Effector memory CD4-positive, alpha-beta T cell (primary cell): ENCODE measurements at places on chromosomes 13 and 19.

DNA sequence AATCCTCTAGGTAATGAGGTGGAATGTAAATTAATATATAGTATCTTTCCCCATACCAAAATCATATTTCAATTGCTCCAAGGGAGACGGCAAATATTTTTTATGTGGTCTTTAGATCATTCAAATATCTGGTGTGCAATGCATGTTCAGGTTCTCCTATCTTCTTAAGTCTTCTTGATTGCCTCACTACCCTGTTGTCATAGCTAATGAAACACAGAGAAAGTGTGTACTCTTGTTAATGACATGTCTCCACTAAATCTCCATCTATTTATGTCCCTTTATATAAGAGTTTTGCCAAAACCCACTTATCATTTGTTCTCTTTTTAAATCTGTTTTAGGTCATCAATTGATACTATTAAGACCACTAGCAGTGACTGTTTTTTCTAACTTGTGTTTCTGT, 6.6 kb downstream of the STARD13 start:
- no peak for DNase-seq

DNA sequence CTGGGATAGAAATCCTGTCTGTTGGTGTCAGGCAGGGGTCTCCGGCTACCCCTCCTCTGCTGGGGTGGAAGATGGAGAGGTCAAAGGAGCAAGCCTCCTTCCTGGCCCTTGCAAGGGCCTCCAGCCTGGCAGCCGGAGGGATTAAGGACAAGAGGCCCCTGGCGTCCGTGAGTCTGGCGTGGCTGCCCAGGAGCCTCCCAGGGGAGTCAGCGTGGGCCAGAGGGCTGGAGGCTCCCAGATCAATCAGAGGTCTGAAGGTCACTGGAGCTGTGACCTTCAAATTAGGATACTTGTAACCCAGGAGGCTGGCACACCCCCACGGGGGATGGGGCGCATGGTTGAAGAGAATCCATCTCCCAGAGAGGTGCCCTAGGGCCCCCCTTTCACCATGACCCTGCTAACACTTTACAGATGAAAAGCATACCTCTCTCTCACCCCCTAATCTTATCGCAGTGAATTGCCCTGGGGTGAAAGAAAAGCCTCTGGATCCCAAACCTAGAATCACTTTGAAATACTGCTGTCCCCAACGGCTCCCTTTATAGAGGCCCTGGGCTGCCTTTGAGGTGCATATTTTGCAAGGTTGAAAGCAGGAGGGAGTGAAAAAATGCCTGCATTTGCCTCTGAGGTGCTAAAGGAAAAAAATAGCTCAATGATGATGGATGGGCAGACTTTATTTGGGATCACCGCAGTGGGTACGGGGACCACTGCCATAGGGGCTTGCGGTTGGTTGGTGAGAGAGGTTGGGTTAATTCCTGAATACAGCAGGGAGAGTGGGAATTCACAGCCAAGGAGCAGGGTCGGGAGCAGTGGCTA, 44.9 kb upstream of the PEG3 start:
- no peak for DNase-seq

DNA sequence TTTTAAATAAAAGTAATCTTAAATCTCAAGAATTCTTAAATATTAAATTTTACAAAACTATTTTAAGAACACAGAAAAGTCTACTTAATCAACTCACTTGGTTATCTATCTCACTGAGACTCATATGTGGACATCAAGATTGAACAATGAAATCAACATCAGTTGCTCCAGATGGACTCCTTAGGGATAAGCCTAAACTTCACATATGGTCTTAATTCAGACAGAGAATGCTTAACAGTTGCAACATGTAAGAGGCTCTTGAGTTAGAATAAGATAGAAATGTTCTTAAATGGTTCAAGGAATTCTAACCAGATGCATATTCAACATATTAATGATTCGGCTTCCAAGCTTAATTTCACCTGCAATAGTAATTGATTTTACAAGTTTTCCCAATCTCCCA, 1730.9 kb downstream of the PCDH9 start:
- no peak for DNase-seq

DNA sequence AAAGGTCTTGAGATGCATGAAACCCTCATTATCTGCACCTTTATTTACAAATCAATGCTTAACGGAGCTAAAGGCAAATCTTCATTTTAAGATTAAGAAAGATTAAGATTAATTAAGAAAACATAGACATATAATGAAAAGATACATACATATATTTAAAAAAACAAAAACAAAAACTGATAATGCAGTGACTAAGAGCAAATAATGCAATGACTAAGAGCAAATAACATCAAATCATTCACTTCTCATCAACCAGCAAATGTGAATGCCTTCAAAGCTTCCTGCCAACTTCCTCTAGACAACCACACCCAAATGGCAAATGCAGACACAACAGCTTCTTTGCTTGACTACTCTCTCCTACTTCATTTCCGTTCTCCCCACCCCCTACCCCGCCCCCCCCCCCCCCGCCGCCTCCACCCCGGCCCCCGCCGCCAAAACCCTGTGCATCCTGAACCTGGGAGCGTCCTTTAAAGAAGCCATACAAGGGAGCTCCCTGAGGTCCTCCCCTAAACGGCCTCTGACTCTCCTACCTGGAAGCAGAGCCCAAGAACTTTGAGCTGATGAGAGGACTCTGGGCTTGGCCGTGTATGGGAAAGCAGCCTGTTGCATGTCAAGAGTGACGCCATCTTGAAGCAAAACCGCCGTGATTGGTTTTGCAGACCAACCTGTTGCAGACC, 24.5 kb downstream of the TEX101 start:
- peak; percentile 44 for DNase-seq

DNA sequence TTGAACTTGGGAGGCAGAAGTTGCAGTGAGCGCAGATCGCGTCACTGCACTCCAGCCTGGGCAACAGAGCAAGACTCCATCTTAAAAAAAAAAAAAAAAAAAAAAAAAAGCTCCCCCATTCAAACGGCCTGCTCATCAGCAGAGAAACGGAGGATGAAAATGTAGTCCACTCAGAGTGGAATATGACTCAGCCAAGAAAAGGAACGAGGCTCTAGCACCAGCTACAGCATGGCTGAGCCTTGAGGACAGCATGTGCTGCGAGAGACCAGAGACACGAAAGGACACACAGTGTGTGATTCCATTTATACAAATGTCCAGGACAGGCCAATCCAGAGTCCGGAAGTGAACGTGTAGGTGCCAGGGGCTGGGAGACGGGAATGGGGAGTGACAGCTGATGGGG, 18.1 kb upstream of the MIER2 start:
- DNase-seq = no peak

DNA sequence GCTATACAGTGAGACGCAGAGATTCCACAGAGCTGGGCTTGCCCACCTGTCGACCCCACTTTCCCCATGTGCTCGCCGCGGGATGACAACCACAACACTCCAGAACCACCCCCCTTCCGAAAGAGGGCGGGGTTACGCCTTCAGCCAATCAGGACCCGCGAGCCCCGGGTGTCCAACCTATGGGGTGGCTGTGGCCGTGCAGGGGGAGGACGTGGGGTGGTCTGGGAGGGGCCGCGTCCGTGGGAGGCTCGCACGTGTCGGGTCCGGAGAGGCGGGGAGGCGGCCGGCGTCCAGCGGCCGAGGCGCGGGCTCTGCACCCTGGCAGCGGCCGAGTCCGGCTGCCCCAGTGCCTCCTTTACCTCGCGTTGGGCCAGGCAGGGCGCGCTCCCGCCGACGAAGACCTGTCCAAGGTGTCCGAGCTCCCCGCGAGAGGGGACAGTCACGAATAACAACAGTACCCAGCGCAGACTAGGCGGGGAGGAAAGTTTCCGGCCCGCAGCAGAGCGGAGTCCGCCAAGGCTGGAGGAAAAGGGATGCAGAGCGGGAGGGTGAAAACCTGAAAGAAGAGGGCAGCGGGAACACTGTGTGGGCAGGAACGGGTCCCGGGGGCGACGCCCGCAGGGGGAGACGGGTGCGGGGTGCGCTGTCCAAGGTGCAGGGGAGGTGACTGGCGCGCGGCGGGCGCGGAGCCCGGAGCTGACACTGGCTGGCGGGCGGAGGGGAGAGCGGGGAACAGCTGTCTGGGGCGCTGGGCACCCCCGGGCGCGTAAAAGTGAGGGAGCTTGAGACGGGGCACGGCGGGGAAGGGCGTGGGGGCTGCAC, 911 bp downstream of the ENOX1 start:
- no peak for DNase-seq

GRCh38 chr19:51427201-51427600, 9.8 kb upstream of the SIGLEC10 start:
- DNase-seq = no peak

GRCh38 chr19:46717034-46717715, at the start of gene PRKD2:
Gene PRKD2, minus strand, starts transcription at chr19:46717114. Its CDS starts 744 bp downstream, at chr19:46716370.
- peak; percentile 76 for DNase-seq

DNA sequence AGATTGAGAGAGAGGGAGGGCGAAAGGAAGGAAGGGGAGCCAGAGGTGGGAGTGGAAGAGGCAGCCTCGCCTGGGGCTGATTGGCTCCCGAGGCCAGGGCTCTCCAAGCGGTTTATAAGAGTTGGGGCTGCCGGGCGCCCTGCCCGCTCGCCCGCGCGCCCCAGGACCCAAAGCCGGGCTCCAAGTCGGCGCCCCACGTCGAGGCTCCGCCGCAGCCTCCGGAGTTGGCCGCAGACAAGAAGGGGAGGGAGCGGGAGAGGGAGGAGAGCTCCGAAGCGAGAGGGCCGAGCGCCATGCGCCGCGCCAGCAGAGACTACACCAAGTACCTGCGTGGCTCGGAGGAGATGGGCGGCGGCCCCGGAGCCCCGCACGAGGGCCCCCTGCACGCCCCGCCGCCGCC, at the start of gene TNFSF11:
Gene TNFSF11 (plus strand): TSS at position 142 of the 400 bp plus-strand sequence. CDS start 152 bp downstream, at position 294.
- DNase-seq = no peak

DNA sequence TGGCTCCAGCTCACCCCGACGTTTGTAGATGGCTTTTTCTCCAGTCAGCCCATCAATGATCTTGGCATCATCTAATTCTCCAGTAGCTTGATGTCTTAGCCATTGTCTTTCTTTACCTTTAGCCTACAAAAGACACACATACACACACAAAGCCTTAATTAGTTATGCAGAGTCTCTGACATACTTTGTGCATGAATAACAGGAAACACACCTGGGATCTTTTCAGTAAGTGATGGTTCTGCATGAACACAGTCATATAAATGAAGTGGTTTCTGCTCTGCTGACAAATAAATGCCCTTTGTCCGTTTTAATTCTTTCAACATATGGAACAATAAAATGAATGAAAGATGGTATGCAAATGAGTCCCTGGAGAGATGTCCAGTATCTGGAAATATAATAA, 133.3 kb downstream of the RGCC start:
- DNase-seq = no peak

DNA sequence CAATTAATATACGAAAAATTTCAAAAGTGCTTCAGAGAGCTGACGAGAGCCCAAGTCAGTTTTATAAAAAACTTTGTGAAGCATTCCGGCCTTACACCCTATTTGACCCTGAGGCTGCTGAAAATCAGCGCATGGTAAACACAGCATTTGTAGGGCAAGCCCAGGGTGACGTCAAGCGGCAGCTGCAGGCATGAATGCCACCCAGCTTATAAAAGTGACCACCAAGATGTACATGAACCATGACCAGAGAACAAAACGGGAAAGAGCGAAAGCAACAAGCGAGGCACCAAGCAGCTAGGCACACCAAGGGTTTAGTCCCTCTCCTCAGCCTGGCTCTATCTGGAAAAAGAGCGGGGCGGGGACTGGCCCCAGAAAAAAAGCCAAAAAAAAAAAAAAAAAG, 6.0 kb downstream of the SIGLEC11 start:
- no peak for DNase-seq

DNA sequence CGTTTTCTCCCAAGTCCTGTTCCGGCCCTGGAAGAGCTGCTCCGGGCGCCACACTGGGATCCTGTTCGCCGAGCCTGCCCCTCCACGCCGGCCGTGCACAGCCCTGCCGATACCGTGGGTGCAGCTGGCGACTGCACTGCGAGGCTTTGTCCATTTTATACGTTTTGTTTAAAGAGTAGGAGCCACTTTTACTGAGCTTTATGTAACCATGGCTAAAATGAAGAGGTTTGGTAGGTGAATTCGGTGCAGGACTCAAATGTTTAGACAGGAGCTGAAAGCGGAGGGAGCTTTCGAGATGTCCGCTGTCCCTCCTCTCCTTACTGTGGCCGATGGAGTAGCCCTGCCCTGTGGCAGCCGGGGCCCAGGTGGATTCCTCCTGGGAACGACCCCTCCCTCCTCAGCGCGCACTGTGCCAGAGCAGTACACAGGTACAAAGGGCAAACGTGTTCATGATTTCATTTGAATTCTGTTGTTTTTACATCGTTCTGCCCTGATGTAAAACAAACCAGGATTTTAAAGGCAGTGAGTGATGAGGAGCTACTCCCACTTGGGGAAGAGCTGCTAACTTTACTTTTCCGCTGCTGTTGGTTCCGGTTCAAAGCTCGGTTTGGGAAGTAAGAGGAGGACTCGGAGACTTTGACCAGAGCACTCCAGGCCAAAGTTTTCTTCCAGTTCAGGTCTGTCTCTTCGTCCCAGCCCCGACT, 1.7 kb downstream of the COL4A2 start:
- DNase-seq = no peak

DNA sequence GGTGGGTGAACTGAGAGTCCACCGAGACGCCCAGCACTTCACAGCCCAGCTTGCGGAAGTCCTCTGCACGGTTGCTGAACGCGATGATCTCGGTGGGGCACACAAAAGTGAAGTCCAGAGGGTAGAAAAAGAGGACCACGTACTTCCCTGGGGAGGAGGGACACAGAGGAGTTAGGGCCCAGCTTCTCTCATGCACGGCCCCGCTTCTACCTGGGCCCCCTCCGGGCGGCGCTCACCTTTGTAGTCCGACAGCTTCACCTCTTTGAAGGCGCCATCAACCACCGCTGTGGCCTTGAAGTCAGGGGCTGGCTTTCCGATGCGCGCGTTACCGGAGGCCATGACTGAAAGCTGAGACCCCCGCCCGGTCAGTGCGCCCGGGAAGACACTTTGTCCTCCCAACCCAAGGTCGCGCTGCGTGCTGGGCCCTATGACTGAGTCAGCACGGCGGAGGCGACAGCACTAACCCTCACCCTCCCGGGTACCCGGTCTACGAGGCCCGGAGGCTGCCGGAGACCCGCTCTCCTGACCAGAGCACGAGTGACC, 606 bp downstream of the PRDX2 start:
- DNase-seq = no peak

DNA sequence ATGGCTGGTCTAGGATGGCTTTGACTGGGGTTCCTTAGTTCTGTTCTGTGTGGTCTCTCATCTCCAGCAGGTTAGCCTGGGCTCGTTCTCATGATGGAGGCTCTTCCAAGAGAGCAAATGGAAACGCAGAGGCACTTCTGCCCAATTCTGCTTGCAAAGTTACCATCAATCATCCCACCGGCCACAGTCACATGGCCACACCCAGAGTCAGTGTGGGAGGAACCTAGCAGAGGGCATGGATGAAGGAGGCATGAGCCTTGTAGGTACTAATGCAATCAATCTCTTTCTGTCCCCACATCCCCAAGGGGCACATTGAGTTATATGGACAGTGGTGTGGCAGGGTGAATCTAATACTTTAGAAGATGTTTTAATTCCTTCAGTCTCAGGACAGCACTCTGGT, 207.2 kb downstream of the ZNF536 start:
- DNase-seq = no peak
